ENCODE measurements at places on chromosomes 2 and 18.

DNA sequence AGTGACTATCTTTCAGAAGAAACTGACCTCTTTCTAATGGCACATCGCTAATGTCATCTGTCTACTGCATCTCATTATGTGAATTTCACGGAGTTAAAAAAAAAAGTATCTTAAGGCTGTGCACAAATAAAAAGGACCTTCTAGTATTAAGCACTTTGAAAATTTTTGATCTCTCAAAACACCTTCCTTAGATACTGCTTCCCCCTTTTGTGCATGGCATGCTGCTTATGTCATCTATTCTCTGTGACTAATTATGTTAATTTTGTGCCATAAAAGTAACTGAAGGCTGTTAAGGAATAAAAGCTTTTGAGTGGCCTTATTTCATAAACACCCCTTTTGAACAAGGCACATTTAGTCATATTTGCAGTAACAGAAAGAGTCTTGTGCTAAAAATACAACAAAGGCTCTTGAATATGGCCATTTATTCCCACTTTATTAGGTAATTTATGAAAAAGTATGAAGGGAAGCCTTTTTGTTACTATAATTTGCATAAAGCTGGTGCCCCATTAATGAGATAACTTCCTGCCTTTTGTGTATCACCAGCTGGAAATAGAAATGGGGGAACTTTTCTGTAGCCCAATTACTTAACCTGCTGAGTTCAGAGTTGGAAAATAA is 1412.0 kb upstream of the ZEB2 start:
- DNase-seq, result no peak

GRCh38 chr2:65917986-65918385 is 485.6 kb upstream of the SPRED2 start:
- no peak for DNase-seq

GRCh38 chr2:173523497-173523896 is 168.8 kb downstream of the CDCA7 start:
- DNase-seq, result no peak

DNA sequence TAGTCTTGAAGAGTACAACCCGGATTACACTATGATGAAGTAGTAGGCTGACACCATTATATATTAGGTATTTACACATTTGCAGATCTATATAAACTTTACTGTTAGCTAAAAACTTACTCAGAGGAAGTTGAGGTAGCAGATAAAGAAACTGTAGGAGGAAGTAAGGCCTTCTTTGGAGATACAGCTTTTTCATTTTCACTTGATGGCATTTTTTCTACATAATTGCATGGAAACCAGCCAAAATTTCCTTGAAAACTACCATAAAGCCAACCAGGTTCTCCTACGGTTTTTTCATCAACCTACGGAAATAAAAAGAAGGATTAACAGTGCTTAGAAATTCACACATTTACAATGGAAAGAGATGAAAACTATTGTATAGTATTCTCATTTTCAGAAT is 86.6 kb downstream of the FAM228A start:
- DNase-seq, result peak; percentile 44

GRCh38 chr18:8507361-8507760 is 101.9 kb upstream of the RAB12 start:
- no peak for DNase-seq

GRCh38 chr2:173831312-173832229 is 133.6 kb downstream of the SP3 start:
- no peak for DNase-seq

- no peak for DNase-seq
These were observed 567 bp downstream of the VWA3B start for GRCh38 chr2:98087447-98088020.

DNA sequence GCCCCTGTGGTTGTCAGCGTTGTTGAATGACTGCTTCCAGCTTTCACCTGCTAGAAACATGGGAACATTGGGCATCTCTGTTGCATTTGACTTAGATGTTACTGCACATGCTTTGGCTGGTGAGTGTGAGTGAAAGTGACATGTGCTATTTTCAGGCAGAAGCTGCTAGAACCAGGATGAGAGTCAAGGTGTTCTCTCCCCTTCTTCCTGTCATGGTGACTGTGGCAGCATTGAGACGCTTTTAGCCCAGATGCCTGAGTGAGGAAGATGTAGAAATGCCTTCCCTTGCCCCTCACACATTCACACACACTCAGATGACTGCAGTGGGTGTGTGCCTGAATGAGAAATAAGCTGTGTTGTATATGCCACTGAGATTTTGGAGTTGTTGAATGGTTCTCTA is 220.2 kb downstream of the PTPRM start:
- no peak for DNase-seq

DNA sequence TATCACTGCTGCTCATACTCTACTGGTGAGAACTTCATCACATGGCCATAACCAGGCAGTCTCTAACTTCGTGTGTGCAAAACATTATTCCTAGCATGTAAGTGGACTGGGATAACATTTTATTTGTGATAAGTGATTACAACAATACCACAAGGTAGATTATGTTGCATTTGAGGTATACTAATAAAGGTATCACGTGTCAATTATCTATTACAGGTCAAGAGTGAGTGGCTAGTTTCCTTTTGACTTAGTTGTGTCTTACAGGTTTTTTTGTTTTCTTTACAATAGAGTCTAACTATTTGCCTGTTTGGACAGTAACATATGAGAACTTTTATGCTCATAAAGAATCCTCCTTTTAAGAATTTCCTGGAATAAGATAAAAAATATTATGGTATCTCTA is 67.2 kb upstream of the DSC1 start:
- DNase-seq, result no peak

DNA sequence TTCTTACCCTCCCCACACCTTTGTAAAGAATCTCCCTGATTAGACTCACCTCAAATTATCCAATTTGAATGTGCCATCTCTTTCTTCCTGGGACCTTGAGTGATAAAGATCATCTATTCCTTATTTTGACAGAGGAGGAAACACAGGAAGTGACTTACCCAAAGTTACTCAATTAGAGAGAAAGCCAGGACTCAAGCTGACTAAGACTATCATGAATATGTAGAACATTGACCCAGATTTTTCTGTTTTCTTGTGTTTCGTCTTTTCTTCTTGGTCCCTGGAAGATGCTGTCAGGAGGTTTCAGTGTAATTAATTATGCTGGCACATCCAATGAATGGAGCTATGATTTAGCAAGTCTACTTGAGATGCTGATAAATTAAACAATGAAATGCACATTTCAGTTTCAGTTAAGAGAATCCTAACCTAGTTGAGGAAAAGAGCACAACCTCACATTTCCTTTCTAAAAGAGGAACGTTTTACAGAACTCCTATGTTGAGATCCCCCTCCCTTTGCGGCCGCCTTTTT is 380.4 kb downstream of the CLIP4 start:
- no peak for DNase-seq

GRCh38 chr2:236744716-236745115 is 175.1 kb downstream of the ACKR3 start:
- no peak for DNase-seq

DNA sequence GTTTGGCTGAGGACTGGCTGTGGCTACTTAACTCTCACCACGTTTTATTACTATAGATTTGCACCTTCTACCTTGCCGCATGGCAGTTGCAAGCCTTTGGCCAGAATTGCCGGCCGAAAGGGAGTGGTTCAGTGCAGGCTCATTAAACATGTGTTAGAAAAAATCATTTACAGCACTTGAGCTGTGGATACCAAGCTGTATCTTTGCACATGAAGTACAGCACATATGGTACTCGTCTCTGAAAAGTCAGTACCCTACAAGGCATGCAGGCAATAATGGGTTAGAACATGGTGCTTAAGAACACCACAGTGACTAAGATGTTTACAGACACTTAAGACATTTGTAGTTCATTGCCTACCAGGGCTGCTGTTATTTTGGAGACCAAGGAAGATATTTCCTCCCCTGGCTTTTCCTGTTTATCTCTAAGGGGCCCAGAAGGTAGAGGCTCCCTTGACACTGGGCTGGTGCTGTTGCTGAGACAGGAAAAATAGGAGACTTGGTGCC is 103.1 kb downstream of the ZNF532 start:
- DNase-seq, result peak; percentile 50

- DNase-seq, result peak; percentile 45
These were observed 50.2 kb downstream of the TGOLN2 start for GRCh38 chr2:85277416-85278158.

- DNase-seq, result no peak
These were observed 5.5 kb upstream of the HNRNPA3 start for GRCh38 chr2:177207101-177207500.

- no peak for DNase-seq
These were observed 36.5 kb downstream of the BCL2L11 start for GRCh38 chr2:111157071-111157661.

DNA sequence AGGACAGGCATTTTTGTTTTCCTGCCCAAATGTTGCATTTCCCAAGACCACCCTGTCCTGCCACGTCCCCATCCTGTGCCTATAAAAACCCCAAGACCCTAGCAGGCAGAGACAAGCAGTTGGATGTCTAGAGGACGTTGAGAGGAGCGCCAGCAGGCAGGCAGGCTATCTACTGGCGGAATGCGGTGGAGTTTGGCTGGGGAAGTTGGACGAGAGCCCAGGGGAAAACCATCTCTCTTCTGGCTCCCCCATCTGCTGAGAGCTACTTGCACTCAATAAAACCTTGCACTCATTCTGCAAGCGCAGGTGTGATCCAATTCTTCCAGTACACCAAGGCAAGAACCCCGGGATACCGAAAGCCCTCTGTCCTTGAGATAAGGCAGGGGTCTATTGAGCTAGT is 72.5 kb downstream of the ARL6IP6 start:
- no peak for DNase-seq

DNA sequence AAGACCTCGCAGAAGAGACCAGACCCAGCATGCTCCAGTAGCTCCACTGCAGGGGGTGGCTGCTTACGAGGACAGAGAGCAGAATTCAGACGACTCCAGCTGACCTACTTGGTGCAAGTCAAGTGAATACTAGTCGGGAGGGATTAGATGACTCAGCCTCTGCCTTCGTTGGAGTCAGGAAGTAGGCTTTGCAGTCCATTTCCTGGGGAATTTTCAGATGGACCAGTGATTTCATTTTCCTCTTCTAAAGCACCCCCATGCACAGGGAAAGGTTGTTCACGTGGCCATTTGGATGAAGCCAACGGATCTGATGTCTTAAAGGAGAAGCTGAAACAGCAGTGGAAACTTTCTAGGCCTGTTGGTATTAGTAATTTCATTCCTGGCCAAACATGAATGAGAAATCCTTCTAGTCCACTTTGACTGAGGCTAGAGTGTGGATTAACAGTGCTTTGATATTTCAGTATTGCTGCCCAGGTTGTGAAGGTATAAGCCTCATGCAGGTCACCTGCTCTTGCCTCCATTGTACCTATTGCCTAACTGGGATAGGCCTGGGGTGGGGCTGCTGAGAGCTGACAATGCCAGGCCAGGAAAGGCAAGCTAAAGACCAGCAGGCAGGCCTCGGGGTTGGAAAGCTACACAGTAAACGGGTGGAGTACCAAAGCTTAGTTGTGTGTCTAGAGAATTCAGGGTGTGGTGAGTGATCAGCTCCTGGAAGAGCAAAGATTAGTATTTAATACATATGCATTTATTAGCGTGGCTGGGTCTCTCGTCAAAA is 117.6 kb upstream of the FOSL2 start:
- DNase-seq, result peak; percentile 99

DNA sequence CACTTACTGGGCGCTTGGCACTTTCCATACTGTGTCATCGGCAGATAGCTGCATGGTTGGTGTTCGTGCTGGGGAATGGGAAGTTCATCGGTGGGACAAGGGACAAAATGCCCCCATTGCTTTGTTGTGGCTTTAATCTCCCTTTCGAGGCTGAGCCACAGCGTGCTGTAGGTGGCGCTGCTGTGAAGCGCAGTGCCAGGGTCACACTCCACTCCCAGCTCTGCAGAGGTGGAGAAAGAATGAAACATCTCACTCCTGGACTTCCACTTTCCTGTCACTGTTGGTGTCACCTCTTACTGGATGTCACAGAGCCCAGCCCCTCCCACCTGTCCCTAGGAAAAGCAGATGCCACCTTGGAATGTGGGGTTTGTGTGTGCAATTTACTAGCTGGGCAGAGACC is 8.7 kb downstream of the TYMS start:
- DNase-seq, result no peak

GRCh38 chr2:178865999-178866398 is 58.8 kb upstream of the TTN start:
- no peak for DNase-seq

DNA sequence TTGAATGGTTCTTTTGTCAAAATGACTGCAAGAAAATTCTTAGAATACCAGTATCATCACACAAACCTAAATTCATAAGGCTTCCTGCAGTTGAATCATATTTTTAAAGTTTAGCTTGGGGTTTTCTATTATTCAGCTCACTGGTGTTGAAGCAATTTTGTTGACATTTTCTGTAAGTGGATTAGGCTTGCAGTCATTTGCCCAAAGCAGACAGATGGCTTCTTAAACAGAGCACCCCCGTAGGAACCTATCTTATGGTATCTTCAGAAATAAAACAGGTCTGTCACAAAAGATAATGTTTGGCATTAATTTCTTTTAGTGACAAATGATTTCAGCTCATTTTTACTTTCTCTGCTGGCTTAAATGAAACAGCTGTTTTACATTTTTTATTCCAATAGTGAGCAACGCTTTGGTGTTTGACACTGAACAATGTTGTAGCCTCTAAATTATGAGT is 331.1 kb downstream of the PLCL1 start:
- no peak for DNase-seq

GRCh38 chr2:47255794-47256193 is 100.7 kb upstream of the STPG4 start:
- no peak for DNase-seq

DNA sequence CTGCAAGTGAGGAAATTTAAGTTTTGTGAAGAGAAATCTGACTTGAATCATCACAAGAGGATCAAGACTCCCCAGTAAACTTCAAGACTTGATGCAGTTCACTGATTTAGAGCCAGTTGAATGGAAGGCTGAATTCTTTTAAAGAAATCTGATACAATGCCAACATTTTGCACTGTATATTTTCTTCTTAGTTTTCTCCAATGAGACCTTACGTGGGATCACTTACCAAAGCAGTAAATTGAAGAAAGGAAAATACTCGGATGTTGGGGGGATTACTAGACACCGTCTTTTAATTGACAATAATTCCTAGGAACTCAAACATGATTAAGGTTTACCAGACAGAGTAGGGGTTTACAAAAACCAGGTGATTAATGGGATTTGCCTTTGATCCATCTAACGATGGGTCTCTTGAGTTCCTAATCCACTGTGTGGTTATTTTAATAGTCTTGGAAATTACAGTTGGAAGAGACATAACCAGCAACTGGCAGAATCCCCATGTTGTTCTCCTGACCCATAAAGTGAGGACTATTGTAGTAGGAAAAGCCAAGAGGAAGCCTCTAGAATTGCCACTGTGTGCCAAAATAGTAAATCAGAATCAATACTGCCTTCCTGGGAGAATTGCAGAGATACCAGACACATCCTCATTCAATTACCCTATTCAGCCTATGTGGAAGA is 354.5 kb downstream of the PID1 start:
- DNase-seq, result no peak

- no peak for DNase-seq
These were observed 52.4 kb upstream of the UPP2 start for GRCh38 chr2:158049129-158049855.

GRCh38 chr18:22914633-22915032 is 18.5 kb upstream of the RBBP8 start:
- DNase-seq, result no peak

GRCh38 chr18:8142932-8143331 is 466.3 kb upstream of the RAB12 start:
- peak; percentile 31 for DNase-seq

- no peak for DNase-seq
These were observed 2092.7 kb upstream of the PIK3C3 start for GRCh38 chr18:39862341-39862740.

- no peak for DNase-seq
These were observed 3.2 kb upstream of the RAB17 start for GRCh38 chr2:237593596-237594320.

Measured in dermis microvascular lymphatic vessel endothelial cell (primary cell).